Fibroblast of lung (primary cell): ENCODE measurements at places on chromosomes 12 and 14.

DNA sequence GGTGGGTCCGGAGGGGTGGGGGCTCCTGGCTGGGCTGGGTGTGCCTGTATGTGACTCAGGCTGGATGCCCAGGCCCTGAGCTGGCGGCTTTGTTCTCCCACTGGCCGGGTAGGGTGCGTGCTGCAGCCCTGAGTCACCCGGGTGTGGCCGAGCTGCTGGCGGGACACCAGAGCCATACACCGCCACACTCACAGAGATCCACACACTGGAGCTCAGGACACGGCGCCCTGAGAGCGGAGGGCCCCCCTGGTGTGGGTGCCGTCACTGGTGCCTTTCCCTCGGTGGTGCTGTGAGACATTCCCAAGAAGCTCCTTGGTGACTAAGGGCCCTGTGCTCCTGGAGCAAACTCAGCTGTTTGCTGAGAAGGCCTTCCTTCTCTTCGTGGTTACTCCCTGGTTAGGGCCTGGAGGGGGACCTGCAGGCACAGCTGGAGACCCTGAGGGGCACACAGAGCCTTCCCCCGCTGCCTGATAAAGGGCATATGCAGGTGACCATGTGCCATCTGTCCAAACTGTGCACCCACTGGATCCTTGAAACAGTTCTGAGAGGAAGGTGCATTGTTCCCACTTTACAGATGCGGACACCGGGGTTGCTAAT, 44.3 kb downstream of the KRT80 start:
- peak; percentile 98 for DNase-seq

DNA sequence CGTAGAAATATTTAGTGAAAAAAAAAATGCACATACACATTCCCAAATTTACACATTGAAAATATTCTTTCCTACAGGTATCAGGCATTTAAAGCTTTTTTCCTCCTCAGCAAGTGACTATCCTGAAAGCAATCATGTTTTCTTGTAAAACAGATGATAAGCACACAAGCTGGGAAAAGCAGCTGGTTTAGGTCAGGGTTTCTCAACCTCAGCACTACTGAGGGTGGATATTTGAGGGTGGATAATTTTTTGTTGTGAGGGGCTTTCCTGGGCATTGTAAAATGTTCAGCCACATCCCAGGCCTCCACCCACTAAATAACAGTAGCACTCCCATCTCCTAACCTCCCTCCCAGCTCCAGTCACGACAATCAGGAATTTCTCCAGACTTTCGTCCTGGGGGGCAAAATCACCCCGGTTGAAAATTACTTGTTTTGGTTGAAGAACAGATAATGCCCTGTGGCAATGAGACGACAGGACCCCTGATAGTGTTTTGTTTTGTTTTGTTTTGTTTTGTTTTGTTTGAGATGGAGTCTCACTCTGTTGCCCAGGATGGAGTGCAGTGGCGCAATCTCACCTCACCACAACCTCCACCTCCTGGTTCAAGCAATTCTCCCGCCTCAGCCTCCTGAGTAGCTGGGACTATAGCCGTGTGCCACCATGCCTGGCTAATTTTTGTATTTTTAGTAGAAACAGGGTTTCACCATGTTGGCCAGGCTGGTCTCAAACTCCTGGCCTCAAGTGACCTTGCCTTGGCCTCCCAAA, 15.0 kb upstream of the NT5DC3 start:
- DNase-seq = no peak

DNA sequence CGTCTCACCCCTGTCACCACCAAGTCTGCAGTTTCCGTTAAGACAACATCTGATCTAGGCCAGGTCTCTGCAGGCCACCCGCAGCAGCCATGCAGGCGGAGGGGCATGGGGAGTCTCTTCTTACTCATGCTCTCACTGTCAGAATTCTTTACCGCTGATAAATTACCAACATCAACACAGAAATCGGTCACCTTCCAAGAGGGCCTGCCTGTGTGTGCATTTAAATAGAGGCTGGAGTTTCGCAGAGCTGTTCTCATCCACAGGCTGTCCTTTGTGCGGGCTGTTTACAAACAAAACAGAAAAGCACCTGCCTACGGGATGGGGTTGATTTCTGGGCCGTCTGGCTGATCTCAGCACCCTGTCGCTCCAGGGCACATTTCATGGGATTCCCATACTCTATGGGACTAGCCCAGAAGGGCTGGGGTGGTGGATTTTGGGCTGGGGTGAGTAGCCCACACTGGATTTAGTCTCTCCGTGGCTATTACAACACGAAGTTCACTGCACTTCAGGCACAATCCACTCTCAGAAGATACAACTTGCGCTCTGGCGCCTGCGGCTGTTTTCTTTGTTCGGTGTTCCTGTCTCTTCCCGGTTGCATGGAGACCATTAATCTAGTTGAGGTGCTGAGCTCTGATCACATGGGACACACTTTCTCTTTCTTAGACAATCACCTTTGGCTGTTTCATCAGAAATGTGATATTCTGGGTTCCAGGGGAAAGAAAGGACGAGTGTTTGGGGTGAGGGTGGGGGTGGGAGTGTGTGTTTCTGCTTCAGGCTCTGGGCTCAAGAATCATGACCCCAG, 331.1 kb downstream of the GLT1D1 start:
- DNase-seq = no peak

- DNase-seq = no peak
Observed at GRCh38 chr14:70152704-70153103, 36.0 kb downstream of the SLC8A3 start.

DNA sequence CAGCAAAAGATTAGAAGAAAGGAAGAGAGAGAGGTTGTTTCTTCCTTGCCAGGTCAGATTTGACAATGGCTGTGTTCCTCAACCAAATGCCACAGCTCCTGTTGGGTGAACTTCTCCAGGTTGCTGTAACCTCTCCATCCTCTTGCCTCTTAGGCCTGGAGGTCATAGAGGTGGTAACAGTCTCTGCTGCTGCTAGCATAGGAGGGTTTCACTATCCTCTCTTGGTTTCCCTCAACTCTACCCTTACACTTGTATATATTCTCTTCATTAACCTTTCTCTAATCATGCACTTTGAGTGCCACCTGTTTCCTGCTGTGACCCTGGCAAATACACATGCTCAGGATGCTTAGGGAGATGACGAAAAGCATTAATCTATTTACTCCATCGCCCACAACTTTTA, 67.7 kb upstream of the HIF1A start:
- DNase-seq = no peak

- no peak for DNase-seq
Observed at GRCh38 chr12:104834607-104835006, 123.5 kb downstream of the SLC41A2 start.

GRCh38 chr14:24368562-24369252, 723 bp downstream of the NFATC4 start:
- DNase-seq = peak; percentile 75

GRCh38 chr12:62694116-62694515, 227.5 kb downstream of the MON2 start:
- no peak for DNase-seq

DNA sequence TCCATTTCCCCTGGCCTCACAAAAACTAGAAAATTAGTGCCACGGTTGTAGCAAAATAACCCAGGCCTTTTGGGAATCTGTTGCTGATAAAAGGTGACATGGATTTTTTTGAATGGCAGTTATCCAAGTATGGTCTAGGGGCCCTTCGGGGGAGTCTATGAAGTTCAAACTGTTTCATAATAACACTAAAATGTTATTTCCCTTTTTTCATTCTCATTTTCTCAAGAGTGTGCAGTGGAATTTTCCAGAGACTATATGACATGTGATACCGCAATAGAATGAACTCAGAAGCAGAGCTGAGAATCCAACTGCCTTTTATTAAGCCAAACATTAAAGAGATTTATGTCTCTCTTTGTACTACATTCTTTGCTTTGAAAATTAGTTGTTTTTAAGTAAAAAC, 26.9 kb downstream of the GSTZ1 start:
- no peak for DNase-seq

DNA sequence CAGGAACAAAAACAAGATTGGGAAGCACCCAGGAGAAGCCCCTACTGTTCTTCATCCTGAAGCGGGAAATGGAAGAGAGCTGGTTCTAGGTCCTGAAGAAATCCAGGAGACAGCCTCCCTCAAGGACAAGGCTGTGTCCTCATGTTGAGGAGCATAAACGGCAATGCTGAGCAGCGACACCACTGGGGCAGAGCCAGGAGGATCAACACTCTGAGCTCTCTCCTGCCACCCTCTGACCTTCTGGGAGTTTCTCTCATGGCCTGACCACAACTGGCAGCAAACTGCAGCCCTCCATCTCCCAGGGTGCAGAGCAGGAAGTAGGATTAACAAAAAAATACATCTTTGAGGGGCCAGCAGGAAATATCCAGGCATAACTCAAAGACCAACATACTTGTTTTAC, 1292.2 kb upstream of the TMEM132C start:
- DNase-seq = no peak
